Activated T-cell treated with anti-CD3 and anti-CD28 coated beads, Interleukin-2, amount 50 U/mL, for 48 hours (primary cell): ENCODE measurements at places on chromosomes 12 and 14.

DNA sequence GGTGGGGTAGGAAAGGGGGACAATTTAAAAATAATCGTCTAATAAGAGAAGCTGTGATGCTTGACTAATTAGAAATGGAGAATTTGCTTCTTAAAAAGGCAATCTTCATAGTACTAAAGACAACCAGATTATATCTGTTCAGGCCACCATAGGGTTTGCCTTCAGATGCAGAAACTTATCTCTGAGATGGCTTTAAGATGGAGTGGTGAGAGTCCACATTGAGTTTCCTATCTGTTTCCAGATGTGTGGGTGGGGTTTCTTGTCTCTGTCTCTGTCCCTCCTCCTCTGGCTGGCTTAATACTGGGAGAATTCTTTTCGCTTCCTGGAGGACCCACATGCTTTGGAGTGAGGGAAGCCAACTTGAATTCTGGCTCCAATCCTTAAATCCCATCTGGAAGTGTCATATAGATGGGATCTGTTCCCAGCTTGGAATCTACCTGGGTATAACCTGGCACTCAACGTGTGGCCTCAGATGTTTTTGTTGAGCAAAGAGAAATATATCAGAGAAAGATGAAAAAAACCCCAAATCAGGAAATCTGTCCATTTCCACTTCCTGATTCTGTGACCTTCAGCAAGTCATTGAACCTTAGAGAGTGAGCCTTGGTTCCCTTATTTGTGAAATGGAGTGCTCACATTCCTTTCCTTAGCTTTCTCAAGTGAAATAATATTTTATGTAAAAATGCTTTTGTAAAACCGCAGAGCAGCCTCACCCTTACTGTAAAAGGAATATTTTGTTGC, 66.4 kb downstream of the CHST11 start:
- no peak for DNase-seq

GRCh38 chr14:44940211-44940610, 21.5 kb downstream of the KLHL28 start:
- DNase-seq: no peak

GRCh38 chr12:102816816-102817434, 100.1 kb downstream of the PAH start:
- no peak for DNase-seq

GRCh38 chr14:94170136-94170535, 4.0 kb upstream of the PPP4R4 start:
- no peak for DNase-seq

DNA sequence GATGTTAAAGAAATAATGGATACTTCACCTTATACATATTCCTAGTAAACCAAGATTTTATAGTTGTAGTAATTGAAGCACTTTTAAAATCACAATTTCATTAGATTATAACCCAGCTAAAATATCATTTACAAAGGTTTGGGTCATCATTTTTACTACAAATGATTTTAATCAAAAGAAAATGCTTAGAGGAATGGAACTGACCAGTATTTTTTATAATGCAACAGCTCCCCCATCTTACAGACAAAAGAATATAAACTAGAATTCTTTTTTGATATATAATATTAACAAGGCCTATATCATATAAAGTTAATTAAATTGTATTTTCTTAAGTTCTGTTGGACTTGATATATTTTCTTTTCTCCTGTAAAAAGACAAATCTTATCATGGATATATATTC, 20.4 kb upstream of the LRFN5 start:
- DNase-seq: no peak

DNA sequence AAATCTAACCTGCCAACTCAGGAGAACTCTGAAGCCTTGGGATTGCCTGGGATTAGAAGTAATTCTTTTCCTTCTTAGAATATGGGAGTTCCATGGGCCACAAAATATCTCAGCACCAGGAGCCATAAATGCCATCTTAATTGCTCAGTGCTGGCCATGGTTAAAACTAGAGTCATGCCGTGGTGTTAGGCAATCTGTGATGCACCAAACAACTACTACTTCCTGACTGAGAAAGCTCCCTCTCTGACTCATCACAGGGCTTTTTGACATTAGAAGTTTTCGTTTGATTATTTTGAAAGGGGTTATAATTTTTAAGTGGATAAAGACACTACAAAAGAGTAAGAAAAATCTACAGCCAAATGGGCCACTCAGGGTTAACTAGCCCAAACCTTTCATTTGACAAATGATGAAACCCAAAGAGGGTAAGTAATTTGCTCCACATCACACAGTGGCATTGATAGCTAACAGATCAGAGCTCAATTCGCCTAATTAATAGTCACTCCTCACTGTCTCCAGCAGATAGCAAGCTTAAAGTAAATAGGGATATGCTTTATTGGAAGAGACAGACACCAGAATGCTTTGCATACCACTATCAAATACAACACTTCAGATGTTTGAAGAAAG, 377.3 kb downstream of the EMP1 start:
- DNase-seq: no peak

GRCh38 chr12:98679611-98680005, 34.5 kb downstream of the APAF1 start:
- DNase-seq: no peak

GRCh38 chr14:81018684-81019083, 63.3 kb downstream of the TSHR start:
- no peak for DNase-seq

DNA sequence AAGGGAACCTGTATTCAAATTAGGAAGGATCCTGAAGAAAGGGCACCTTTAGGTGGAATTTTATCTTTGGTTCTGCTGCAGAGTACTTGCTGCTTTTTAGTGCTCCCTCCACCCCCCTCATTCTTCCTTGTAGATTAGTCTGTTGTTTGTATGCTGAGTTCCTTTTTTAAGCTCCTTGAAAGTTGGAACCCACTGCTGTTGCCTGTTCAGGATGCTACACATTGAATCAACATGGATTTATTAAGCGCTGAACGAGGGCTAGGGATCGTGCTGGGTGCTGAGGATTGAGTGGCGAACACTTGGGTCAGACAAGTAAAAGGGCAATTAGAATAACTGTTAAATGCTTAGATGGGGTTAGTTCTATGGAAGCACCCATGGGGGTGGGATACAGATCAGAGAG, 884 bp upstream of the AMN1 start:
- DNase-seq: no peak

DNA sequence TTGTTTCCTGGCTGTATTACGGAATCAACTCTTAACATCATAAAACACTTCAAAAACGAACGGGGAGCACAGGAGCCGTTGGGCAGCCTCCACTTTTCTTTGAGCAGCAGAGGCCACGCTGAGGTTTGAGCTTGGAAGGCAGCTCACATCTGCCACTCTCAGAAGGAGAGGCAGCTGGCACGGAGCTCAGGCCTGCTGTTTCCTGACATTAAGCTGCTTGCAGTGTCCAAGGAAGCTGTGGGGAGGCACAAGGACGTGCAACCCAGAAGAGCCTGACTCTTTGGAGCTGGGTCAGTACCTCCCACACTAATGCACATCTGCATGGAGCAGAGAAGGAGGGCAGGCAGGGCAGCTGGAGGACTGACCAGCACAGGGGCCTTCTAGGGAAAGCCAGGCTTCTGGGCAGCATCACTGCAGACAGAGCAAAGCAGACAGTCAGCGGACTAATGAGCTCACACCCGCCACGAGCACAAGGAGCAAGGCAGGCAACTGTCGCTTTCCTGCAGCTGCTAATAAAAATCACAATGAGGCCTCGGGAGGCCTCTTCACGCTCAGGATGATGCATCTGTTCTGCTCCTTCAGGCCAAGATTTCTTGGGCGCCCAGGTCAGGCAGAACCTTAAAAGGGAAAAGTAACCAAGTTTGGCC, 211.1 kb downstream of the GLT1D1 start:
- DNase-seq: no peak

DNA sequence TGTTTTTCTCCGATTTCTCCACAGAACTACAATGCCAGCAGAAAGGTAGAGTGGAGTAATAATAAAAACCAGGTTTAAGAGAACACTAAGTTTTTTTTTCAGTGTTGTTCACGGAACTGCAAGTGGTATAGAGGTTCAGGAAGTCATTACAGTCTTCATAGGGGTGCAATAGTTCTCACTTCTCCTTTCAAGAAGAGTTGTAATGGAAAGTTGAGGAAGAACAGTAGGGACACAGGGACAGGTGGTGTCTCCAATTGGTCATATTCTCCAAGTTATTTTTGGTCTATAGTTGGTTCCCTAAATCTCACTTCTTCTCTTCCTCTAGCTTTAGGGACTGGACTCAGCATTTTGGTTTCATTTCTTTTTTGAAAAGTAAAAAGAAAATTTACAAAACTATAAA, 894.0 kb downstream of the NRXN3 start:
- DNase-seq: no peak

GRCh38 chr14:56648508-56649301, 69.1 kb downstream of the TMEM260 start:
- no peak for DNase-seq

DNA sequence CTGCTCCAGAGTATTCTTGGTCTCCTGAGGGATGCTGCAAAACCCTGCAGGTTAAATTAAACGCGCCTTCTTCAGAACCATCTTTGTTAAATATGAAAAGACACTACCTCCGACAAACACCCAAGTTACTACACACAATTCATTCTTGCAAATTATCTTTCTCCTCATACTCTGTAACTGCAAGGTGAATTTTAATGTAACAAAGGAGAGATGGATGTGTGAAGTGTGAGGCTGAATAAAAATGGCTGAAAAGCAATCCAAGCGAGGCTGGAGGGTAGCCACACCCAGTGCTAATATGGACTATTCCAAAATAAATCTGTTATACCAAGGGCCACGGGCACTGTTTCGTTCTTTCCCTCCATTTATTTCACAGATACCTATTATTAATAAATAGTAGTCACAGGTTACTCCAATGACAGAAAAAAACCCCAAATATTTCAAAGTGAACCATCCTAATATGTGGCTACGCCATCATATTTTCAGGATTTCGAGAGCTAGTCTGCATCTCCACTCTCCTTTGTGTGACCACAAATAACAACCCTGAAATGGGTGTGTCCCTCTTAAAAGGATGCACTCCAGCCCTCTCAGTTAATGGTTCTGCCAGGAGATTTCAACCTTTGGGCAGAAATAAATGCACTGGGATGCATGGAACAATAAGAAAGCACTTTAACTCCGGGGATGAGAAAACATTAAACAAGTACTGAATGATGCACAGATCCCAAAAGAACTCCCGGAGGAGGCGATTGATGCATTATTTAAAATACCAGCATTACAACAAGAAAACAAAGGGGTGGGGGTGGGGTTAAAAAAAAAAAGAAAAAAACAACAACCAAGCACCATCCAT, 53.1 kb upstream of the CCDC175 start:
- DNase-seq: no peak

- DNase-seq: no peak
Measured at GRCh38 chr12:69501154-69501895, 31.1 kb downstream of the FRS2 start.

DNA sequence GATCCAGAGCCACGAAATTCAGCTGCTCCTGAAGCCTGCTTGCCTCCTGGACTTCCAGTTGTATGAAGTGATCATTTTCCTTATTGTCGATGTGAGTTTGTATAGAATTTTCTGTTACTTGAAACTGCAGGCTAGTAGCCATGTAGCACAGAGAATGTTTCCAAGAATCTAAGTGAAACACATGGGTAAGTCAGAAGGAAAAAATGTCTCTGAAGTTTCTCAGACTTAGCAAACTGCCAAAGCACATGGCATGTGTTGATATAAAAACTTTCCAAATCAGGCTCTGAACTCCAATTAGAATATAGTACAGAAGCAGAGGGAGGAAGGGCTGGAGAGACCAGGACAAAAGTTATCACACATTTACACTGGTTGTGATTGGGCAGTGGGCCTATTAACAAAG, 9.8 kb upstream of the PCNX1 start:
- no peak for DNase-seq

GRCh38 chr12:31797230-31797872, 68.5 kb upstream of the AMN1 start:
- peak; percentile 29 for DNase-seq

DNA sequence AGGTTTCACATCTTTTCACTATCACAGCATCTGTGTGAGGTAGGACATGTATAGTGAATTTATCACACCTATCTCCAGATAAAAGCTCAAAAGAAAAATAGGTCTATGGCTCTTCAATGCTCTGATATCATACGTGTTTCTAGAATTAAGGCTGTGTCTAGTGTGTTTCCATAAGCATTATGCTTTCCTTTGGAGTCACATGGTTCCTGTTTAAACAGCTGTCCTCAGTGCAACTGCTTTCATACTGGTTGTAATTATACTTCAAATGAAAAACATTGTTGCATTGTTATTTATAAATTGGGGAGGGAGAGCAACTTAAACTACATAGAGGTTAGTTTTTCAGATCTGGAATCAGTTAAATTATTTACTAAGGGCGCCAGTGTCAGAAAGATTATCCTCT, 151.6 kb downstream of the SYT1 start:
- DNase-seq: no peak

GRCh38 chr12:52703878-52704277, 554 bp upstream of the KRT77 start:
- no peak for DNase-seq

DNA sequence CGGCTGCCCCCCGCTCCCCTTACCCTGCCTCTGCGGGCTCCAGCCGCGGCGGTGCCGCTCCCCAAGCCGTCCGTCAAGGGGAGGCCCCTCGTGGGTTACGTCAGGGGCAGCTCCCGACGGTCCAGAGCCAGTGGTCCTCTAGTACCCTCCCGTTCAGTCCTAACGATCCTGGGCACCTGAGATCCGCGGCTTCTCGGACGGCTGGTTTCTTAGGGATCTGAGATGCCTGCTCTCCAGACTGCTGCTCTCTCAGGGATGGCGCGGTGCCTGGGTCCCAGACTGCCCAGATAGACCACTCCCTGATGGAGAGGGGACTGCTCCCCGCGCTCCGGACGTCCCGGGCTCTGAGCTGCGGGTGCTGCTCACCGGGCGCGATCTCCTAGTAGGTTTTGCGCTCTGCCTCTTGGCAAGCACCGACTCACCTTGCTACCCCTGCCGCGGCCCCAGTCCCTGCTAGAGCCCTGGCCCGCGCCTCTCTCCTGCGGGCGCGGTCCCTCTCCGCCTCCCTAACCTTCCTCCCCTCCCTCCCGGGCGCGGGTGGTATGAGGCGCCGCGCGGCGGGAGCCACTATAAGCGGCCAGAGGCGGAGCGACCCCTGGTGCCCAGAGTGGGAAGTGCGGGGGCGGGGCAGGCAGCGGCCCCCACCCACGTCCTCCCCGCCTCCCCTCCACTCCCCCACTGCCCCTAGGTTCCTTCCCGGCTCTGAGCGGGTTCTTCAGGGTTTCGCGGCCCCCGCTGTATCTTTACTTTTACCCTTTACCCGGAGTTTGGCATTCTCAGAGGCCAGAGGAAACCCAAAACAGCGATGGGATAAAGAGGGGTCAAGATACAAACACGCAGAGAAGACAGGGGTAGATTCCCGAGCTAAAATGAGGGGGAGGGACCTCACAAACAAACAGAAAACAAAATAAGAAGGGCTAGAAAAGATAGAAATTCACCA, at the start of gene C1QL4:
TSS of gene C1QL4 (minus strand) at position 544 of the 940 bp plus-strand sequence. CDS start 711 bp downstream, outside the sequence.
- peak; percentile 93 for DNase-seq

- DNase-seq: no peak
Measured at GRCh38 chr14:103830511-103831270, 16.7 kb downstream of the PPP1R13B start.

- DNase-seq: no peak
Measured at GRCh38 chr12:92619730-92620684, 82.8 kb upstream of the PLEKHG7 start.
